ENCODE measurements at places on chromosomes 2 and 18.
A peak's percentile ranks its signal among the peaks of the same experiment; 100 is the strongest.

- no peak for DNase-seq
Measured at GRCh38 chr18:74796841-74797576, 199.3 kb downstream of the ZNF407 start.

DNA sequence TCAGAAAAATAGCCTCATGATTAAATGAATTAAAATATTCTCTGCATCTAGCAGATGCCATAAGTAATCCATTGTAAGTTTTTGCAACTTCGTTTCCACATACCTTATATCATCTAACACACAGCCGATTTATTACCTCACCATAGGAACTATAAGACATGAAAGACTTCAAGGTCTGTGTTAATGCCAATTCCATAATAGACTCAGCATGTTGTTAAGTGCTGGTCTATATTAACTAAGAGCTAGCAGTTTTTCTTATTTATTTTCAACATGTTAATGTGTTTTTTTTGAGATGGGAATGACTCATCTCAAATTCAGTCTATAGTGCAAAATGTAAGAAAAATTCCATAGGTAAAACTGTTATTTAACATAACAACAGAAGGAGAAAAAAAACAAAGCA lies 243.9 kb upstream of the GULP1 start:
- DNase-seq: no peak

DNA sequence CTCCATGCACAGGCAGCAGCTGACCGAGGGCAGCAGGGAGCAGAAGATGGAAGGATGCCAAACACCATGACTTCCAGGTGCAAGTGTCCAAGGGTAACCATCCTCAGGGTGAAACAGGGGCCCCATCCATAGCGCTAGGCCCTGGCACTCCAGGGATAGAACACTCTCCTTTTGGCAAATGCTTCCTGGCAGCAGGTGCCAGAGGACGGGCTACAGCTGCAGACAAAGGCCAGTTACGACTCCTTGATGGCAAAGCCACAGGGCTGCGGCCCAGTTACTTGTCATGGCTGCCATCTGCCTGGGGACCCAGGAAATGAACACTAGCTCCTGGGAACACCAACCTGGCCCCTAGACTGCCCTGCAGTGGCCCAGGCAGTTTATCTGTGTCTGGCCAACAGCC lies 178.8 kb downstream of the TMEM163 start:
- no peak for DNase-seq

DNA sequence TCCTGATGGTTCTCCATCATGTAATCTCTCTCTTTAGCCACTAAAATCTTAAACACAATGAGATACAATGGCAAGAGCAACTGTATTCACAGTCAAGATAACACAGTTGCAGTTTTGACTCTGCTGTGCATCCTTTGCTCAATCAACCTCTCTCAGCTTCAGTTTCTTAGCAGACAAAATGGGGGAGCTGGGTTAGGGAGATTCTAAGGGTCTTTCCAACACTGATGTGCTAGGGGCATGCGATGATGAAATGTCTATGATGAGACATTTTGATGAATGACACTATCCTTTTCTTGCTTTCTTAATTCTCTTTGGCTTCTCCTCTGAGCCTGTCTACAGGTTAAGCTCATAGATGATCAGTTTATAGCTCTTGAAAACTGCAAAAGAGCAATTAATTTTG lies 1.1 kb downstream of the SERPINB10 start:
- no peak for DNase-seq

- peak; percentile 48 for DNase-seq
Measured at GRCh38 chr2:174729797-174730697, 34.2 kb downstream of the CHRNA1 start.

- DNase-seq: no peak
Measured at GRCh38 chr2:3857576-3857975, 154.2 kb downstream of the DCDC2C start.

DNA sequence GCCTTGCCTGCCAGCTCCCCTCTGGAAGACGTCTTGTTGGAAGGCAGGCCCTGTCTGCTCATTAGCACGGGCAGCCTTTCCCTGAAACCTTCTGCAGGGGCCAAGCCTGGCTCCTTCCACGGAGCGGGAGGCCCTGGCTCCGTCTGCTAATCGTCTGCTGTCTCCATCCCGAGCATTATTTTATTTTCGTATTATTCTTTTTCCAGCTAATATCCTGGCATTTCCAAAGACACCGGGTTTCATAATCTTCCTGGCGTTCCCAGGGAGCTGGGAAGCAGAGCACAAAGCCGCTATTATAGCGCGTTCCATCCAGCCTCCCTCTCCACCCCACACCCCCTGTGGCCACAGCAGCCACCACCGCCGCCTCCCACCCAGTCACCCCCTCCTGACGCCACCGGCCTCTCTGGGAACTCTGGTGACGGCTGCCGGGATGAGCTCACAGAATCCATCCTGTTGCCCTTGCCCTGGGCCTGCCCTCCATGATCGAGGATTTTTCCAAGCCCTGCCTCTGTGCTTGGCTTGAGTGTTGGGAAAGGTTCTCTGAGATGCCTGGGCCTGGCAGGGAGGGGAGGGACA lies 125.5 kb downstream of the DYSF start:
- no peak for DNase-seq

GRCh38 chr2:19671311-19671710 lies 230.5 kb downstream of the TTC32 start:
- DNase-seq: no peak

- no peak for DNase-seq
Measured at GRCh38 chr18:35454803-35455202, 43.0 kb downstream of the INO80C start.

DNA sequence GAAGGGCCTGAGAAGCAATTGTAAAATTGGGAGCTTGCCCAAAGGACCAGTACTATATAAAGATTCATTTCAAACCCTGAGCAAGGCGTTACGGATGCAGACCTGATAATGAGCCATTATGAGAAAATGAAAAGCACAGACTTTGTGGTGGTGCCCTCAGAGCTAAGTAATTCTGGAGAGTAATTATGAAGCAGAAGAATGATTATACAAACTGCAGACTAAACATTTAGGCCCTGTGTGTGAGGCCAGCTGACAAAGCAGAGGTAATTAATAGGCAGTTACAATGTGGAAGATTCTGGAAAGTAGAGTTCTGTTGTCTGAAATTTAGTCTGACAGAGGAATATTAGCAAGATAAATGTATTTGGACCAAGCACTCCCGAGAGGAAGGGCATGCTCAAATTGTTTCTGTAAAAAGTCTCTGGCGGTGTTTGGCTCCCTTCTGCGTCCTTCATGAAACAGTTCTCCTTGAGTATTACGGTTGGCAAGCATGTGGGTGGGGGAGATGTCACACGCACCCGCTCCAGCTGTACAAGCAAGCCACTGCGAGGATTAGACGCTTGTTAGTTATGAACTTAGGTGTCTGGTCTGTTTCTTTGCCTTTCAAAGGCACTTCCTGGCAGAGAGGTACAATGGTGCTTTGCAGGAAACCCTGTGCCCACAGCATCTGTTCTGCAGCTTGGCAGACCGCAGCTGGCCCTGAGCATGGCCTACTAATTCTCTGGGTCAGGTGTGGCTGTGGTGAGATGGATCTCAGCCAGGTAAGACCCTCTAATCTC lies 45.5 kb downstream of the CDC42EP3 start:
- DNase-seq: peak; percentile 80

DNA sequence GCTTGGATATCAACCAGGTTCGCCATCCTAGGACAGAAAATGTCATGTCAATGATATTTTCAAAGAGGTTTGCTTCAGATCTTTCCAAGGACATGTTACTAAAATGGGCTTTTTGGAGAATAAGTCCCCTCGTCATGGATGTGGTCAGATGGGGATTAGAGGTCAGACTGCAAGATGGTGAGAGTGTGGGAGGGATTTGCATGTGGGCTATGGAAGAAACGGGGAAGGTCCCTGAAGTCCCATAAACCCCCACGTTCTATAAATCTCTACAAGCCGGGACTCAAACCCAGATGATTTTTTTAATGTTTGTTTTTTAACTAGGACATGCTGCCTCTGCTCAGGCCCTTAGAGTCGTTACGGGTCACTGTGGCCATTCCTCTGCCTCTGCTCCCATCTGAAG lies 37.7 kb upstream of the IGFBP5 start:
- DNase-seq: no peak

- no peak for DNase-seq
Measured at GRCh38 chr18:56001576-56001975, 413.6 kb upstream of the TCF4 start.

DNA sequence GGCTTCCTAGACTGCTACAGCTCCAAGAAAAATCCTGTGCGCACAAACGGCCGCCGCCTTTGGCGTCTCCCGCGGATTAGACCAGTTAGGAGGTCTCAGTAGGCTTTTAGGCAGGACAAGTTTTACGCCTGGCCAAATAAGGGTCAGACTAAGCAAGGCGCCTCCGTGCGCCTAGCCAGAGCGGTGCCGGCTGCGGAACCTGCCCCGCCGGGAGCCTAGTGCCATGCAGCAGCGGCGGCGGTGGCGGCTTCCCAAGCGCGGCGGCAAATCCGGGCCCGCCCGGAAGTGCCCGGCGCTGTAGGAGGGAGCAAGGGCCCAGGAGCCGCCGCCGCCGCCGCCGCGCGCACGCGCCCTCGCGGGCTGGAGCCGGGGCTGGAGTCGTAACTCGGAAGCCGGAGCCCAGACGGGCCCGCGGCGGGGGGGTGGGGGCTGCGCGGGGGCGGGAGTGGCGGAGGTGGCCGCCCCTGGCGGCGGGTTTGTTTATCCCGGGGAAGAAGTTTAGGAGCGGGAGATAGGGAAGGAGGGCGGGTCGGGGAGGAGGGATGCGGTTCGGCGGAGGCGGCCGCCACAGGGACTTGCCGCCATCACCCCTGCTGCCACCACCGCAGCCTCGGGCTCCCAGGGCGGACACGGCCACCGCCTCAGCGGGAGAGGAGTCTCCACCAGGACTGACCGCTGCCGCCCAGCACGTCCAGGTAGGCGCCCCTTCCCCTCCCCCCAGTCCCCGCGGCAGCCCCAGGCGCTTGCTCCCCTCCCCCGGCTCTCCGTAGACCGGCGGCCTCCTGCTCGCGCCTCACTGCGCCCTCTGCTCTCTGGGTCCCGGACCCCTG lies at the start of gene SPOPL:
Gene SPOPL, plus strand, starts transcription at position 346 of the 830 bp plus-strand sequence. CDS start 48,447 bp downstream, outside the sequence.
- DNase-seq: peak; percentile 85

DNA sequence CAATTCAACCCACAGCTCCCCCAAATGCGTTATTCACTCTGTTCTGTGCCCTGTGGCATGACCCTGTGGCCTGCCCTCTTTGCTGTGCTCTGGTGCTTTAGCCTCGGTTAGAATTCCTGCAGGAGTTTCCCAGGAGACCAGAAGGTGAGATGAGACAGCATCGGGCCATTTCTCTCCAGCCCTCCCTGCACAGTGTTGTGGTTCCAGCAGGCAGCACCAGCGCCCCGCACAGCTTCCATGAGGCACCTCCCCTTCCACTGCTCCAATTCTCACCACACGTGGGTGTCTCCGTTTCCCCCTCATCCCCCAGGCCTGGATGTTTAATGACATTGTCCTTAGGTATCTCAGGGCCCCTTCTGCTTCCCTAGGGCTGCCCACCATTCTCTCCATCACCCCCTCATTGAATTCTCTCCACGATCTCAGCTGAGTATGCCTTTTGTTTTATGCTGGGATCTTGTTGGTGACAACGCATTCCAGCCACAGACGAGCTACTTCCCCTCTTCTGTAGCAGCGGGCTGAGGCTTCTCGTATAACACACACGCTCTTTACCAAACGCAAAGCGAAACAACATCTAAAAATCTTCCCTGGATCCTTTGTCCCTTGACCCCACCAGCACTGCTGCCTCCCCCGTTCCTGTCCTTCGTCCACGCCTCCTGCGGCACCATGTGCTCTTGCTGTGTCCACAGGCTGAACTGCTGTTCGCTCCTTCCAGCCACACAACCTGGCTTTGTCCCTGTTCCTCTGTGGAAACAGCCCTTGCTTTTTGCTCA lies 35.1 kb downstream of the ACKR3 start:
- no peak for DNase-seq

Data from CD4-positive, alpha-beta T cell treated with Interleukin-6 for 4 hours (primary cell).